ENCODE measurements at places on chromosomes 16 and 17. TPM values are rescaled to one million over a fixed set of nuclear protein-coding genes. Genes with fewer than 3 reads are reported as not detected.

The MYH4 gene
- 0.37 TPM for total RNA-seq

The SMIM5 gene
- 4.0 TPM for total RNA-seq

The HSD17B2 gene
- total RNA-seq: 31.6 TPM

The MAPT gene
- total RNA-seq: 3.4 TPM

The GRB7 gene
- total RNA-seq: 2.9 TPM

The AURKB gene
- 9.3 TPM for total RNA-seq

The KRTAP4-9 gene
- not detected for total RNA-seq

The FBXW10B gene
- total RNA-seq: 1.7 TPM

The RHBDF1 gene
- 34.7 TPM for total RNA-seq

The ZACN gene
- not detected for total RNA-seq

The AOC3 gene
- 40.6 TPM for total RNA-seq

The FOXO3B gene
- 6.1 TPM for total RNA-seq

The DVL2 gene
- 45.5 TPM for total RNA-seq

The C17orf78 gene
- not detected for total RNA-seq

The TACO1 gene
- total RNA-seq: 6.7 TPM

The ZKSCAN2 gene
- total RNA-seq: 6.8 TPM

The CDT1 gene
- 4.0 TPM for total RNA-seq

The KCNG4 gene
- total RNA-seq: not detected

All from urinary bladder (tissue), 4 donors.